Occipital lobe (tissue), 3 donors: ENCODE measurements at places on chromosomes 3 and 15. TPM values are rescaled to one million over a fixed set of nuclear protein-coding genes. Genes with fewer than 3 reads are reported as not detected.

PPM1M gene
- 7.0 TPM for total RNA-seq

CFAP20DC gene
- 4.4 TPM for total RNA-seq

ACTC1 gene
- 0.31 TPM for total RNA-seq

FHIT gene
- 3.6 TPM for total RNA-seq

CPA3 gene
- not detected for total RNA-seq

ZNF662 gene
- 20.4 TPM for total RNA-seq

LCTL gene
- 0.16 TPM for total RNA-seq

AGBL1 gene
- 0.47 TPM for total RNA-seq

CDC25A gene
- total RNA-seq, result 3.7 TPM
